ENCODE measurements at places on chromosomes 11 and 22.

DNA sequence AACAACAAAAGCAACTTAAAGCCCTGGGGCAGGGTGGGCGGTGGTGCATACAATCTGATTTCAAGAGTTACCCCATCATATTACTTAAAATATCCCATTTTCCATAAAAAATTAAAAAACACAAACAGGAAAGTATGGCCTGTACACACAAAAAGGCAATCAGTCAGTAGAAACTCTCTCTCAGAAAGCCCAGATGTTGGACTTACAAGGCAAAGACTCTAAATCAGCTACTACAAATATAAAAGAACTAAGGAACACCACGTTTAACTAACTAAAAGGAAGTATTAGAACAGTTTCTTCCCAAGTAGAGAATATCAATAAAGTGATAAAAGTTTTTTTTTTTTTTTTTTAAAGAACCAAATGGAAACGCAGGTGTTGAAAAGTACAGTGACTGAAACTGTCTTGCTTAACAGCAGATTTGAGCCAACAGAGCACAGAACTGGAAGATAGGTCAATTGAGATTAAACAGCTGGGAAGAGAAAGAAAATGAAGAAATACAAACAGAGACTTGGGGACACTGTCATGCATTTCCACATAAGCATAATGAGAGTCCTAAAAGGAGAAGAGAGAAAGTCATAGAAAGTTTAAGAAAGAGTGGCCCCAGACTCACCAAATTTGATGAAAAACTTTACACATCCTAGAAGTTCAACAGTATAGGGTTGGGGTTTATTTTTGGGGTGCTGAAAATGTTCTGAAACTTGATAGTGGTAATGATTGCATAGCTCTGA, 8.6 kb downstream of the SC5D start:
- no peak for DNase-seq

- no peak for DNase-seq
These were observed at the start of gene IRAG1 for GRCh38 chr11:10693509-10694081. IRAG1 (minus strand) TSS chr11:10693755; CDS start chr11:10693602, 153 bp downstream.

DNA sequence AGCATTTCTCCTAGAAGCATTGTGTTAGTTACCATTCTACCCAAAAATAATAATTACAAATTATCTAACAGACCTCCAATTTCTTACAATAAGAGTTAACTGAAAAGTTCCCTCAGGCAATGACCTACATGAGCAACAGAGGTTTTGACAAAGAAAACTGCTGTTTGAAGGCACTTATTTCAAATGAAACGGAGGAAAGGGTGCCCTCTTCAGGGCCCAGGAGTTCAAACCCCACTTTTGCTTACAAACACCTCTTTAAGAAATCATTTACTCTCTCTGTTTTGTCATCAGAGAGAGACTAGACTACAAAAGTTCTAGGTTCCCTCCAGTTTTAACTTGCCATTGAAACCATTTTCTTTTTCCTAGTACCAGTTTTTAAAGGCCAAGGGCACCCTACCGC, 56.7 kb downstream of the AMBRA1 start:
- DNase-seq = no peak

GRCh38 chr22:32761251-32761903, 40.1 kb upstream of the TIMP3 start:
- DNase-seq = no peak

GRCh38 chr22:28505416-28506149, 174.1 kb downstream of the TTC28 start:
- DNase-seq = no peak

GRCh38 chr11:118215765-118216164, 9.0 kb downstream of the JAML start:
- no peak for DNase-seq

- DNase-seq = no peak
These were observed 12.8 kb downstream of the MRPL17 start for GRCh38 chr11:6670202-6670830.

- DNase-seq = no peak
These were observed 70.6 kb upstream of the CAPRIN1 start for GRCh38 chr11:33980897-33981296.

DNA sequence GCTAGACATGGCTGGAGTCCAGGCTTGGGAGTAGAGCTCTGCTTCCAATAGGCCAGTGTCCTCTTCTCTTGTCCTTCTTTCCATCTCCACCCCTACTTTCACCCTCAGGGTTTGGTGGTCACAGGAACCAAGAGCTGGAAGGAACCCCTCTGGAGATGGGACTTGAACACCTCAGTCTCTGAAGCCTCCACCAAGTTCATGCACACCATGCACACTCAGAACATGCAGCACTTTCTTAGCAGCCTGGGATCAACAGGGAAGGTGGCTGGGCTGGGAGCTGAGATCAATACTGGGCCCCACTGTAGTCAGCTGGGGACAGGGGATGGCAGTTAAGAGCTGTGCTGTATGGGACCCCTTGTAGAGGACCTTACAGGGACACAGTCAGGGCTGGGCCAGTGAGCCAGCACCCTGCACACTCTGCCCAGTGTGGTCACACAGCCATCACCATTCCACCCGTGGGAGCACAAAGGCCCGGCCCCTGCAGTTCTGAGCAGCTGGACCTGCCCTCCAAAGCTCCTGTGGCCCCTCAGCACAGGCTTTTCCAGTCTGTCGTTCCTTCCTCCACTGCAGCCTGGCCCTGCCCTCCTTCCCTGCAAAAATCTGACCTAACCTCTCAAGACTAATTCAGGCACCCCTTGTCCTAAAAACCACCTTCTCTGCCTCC, 47.7 kb downstream of the GAB4 start:
- no peak for DNase-seq

DNA sequence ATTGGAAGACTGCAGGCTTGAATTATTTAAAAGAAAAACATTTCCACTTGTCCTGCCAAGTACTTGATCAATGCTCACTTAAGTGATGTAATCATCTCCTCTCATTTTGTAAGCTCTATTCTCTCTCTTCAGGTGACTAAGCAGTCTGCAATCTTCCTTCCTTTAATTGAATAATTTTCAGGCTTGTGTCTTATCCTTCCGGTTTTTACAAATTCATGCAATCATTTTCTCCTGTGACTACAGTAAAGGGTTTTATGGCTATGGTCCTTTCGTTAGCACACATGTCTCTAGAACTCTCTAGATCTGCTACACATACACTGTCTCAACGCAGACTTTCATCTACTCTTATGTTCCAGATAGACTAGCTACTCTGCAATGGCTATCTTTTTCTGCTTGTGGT, 12.6 kb upstream of the UPB1 start:
- DNase-seq = no peak

GRCh38 chr22:48936391-48936790, 891.3 kb downstream of the BRD1 start:
- no peak for DNase-seq

DNA sequence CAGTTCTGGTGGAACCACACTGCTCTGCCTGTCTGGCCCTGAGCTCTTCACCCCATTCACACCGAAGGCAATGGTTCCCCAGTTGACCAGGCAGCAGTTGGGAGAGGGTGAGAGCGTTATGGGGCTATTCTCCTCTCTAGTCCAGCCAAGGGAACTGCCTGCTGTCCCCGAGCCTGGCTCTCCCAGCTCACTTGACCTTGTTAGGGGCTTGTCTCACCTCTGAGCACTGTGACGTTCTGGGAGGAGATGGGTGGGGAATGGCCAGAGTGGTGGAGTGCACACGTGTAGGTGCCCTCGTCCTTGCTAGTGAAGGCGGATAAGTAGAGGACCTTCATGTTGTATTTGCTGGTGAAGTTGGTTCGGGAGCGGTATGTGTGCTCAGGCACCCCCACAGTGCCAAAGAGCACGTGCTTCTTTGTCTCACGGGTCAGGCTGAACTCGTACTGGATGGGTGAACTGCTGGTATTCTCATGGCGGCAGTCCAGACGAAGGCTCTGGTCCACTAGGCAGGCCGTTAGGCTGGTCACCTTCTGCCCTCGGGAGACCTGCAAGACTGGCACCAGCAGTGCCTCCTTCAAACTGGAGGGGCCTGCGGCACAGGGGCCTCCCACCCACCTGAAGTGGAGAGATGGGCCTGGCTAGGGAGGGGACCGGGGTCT, 3.0 kb downstream of the THY1 start:
- DNase-seq = no peak

DNA sequence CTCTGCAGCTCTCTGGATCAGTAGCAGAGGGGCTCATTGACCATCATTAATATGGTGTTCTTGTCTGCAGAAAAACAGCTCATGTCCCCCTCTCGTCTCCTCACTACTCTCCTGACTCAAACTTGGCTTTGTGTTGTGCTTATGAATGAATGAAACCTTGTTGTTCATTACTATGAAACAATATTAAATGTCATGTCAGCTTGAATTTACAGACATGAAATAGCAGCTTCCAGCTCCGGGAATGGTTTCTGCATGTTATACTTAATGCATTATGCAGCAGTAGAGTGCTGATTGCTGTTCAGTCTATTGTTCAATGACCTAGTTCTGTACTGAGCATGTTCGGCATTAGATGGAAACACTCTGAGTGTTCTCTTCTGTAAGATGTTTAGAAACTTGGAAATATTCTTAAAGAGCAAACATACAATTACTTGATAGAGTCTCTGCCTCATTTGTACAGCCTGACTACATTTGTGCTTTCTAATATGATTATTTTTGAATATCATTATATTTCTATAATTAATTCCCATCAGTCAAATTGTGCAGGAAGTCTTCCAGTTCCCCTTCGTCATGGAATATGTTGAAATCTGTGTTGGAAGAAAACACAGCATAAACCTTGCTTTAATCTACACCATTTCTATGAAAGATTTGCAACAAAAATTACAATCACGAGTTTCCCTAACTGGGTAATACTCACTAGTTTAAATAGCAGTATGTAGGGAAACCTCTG, 340.4 kb downstream of the SOX6 start:
- no peak for DNase-seq

GRCh38 chr22:49211176-49211575, 616.5 kb downstream of the BRD1 start:
- no peak for DNase-seq

DNA sequence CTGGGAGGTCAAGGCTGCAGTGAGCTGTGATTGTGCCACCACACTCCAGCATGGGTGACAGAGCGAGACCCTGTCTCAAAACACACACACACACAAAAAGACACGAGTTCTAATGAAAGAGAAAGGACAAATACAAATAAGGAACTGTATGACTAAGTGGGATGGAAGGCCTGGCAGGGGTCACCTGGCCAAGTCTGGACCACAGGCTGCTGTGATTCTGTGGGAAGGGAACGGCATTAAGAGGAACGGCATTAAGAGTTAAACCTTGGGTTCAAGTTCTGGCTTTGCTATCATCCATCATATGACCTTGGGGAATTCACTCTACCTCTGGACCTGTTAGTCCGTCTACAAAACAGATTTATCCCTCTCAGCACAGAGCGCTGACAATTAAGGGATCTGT, 47.7 kb downstream of the LRFN4 start:
- DNase-seq = no peak

- DNase-seq = no peak
These were observed 74.6 kb downstream of the CELSR1 start for GRCh38 chr22:46462726-46463371.

DNA sequence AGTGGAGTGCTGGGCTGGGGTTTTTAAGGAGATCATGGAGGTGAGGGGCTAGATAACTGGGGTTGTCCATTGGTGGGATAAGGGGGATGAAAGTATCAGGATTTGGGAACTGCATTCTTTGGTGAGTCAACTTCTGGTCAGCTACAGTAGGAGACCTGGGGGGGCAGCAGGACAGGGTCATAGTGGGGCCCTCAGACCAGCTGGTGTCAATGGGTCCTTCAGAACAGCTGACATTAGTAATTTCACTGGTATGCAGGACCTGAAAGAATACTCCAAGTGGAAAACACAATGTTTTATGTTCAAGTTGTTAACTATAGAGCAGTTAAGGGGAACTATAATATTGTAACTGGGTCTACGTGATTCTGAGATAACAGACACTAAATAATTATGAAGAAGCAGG, 2.8 kb upstream of the TTC12 start:
- DNase-seq = no peak

- no peak for DNase-seq
These were observed 29.7 kb downstream of the POU2AF3 start for GRCh38 chr11:111327908-111328624.

GRCh38 chr22:47395481-47395880, 633.0 kb downstream of the TBC1D22A start:
- DNase-seq = no peak

- peak; percentile 65 for DNase-seq
These were observed 796 bp upstream of the YIF1A start for GRCh38 chr11:66289548-66290329.

DNA sequence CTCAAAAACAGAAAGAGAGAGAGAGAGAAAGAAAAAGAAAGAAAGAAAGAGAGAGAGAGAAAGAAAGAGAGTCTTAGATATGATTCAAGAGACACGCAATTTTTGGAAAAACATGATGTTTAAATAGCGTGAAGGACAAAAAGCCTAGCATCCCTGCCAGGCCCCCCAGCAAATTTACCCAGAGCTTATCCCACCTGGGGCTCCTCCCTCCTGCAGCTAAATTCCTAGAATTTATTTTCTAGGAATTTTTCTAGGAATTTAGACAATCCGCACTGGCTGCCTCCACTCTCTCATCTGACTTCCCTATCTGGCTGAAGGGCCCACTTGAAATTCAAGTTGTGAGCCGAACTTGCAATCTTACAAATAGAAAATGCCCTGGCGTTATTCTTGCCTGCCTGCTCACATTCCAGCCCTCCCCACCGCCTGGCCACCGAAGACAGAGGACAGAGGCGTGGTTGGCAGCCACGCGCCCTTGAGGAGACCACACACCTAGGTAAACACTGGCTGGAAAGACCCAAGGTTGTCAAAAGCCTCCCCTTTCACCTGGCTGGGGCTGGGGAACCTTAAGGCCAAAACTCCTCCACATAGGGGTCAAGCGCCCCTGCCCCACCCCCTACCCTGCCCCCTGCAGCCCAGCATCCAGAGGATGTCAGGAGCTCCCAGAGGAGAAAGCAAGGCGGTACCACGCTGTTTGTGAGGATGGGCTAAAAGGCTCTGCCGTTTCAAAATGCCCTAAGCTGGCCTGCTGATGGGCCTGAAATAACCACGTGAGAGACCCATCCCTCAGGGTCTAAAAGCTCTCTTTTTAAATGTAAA, 42.2 kb downstream of the AHNAK start:
- no peak for DNase-seq

GRCh38 chr22:38258895-38259294, 13.9 kb downstream of the TMEM184B start:
- no peak for DNase-seq
